ENCODE measurements at places on chromosomes 5 and 9.

DNA sequence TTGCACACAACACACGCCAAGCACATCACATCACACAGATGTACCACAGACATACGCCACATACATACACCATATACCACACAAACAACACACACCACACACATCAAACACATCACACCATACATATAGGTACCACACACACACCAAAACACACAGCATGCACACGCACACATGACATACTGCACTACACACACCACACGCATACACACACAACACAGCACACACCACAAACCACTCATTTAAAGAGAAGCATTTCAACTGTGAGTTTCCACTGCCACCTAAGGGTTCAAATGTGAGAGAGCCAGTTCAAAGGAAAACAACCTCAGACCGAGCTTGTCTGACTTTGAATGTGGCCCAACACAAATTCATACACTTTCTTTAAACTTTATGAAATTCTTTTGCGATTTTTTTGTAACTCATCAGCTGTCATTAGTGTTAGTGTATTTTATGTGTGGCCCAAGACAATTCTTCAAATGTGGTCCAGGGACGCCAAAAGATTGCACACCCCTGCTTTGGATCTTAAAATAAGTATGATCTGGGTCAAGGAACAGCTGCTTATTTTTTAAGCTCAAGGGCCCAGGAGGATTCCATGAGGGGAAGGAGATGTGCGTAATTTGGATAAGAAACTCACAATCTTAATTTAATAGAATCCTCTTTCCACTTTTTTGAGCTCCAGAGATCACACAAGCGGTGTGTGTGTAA is 494.6 kb downstream of the GADD45G start:
- DNase-seq = no peak

GRCh38 chr5:16712178-16712577 is 95.4 kb upstream of the RETREG1 start:
- DNase-seq = no peak

DNA sequence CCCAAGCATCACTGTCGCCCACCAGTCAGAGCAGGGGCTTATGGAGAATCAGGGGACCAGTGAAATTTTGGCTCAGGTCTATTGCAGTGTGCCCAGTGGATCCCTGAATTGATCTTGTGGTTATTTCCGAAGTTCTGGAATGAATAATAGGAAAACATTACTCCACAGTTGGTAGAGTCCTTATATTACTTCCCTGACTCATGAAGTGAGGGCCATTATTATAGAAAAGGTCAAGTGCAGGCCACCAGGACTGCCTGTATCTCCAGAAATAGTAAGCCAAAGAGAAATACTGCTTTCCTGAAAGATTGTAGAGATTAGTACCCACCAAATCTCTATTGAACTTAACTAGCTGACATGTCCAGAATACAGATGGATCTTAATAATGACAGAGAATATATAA is 335.0 kb downstream of the NPR3 start:
- DNase-seq = no peak

GRCh38 chr9:82130331-82131042 is 141.9 kb downstream of the SPATA31D1 start:
- no peak for DNase-seq

DNA sequence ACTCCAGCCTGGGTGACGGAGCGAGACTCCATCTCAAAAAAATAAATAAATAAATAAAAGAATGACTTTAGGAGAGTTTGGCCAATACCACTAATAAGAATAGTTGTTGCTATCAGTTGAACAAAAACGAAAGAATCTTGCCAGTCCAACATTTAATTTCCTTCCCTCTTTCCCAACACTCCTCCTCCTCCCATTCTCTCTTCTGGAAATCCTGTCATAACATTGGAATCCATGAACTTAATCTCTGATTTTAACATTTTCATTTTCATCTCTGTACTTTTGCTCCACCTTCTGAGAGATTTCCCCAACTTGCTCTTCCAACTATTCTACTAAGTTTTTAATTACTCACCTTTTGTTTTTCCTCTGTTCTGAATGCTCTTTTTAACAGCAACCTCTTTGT is 42.8 kb upstream of the CDK20 start:
- DNase-seq = no peak

DNA sequence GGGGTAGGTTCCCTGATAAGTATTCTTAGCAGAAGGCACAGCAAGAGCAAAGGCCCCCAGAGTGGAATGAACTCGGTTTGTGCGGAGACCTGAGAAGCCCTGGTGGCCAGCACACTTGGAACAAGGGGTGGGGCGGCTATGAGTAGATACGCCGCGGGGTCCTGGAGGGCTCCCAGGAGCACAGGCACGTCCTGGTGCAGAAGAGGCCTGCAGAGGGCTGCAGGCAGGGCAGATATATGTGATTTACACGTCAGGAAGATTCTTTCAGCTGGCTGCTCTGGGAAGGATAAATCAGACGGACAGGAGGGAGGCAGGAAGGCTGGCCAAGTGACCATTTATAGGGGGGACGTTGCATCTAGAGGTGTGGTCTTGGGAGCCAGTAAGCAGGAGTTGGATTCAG is 70.2 kb upstream of the ATG10 start:
- no peak for DNase-seq

- no peak for DNase-seq
Observed at GRCh38 chr5:96654209-96654608, 8.0 kb upstream of the CAST start.

GRCh38 chr9:96720435-96720834 is 57.5 kb downstream of the ZNF510 start:
- DNase-seq = no peak

DNA sequence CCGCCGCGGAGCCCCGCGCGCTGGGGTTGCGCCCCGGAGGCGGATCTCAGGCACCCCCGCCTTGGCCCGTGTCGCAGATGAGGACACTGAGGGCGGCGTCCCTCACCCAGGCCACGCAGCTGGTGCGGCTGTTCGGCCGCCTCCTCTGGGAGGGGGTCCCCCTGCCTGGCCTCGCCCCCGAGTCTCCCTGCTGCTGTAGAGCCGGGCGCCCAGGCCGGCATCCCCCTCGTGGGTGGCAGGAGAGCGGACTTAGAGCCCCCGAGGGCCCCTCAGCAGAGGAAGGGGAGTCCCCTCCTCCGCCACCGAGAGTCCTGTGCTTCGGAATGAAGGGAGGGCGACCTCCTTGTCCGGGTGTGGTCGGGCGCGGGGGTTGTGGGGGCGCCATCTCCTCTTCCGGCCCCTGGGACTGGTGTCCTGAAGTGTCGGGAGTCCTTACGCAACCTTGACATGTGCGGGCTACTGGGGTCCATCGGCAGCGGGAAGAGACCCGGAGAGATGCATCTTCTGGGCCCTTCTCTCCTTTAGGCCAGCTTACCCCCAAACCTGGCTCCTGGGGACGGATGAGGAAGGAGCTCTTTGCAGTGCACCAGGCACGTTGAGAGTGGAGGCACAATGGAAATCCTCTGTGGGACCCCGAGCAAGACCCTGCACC is 11.7 kb upstream of the EXOSC2 start:
- DNase-seq = peak; percentile 41

- no peak for DNase-seq
Observed at GRCh38 chr9:113992994-113993393, 85.1 kb downstream of the AMBP start.

GRCh38 chr5:76521240-76521758 is 101.9 kb downstream of the F2RL2 start:
- no peak for DNase-seq

GRCh38 chr5:110092955-110093785 is 403.4 kb downstream of the MAN2A1 start:
- DNase-seq = no peak

DNA sequence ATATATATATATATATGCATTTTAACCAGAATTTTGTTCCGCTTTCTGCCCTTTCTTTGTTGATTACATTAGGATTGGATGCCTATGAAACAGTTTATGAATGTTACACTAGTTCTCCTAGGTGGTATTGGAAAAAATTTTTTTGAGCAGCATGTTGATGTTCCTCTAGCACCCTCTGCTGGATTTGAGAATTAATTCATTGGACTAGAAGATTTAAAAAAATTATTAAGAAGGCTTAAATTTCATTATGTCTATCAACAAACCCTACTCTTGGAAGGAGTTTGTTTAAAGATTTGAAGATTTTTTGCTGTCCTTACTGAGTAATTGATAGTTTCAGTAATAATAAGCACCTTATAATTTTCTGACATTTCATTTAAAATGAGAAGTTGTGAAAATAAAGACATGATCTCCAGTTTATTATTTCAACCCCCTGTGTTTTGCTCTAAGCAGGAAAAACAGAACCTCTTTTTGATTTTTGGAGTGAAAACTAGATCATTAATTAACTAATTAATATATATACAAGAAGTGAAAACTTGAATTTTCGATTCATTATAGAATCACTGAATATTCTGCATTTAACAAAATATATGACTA is 89.6 kb downstream of the CCDC171 start:
- no peak for DNase-seq

DNA sequence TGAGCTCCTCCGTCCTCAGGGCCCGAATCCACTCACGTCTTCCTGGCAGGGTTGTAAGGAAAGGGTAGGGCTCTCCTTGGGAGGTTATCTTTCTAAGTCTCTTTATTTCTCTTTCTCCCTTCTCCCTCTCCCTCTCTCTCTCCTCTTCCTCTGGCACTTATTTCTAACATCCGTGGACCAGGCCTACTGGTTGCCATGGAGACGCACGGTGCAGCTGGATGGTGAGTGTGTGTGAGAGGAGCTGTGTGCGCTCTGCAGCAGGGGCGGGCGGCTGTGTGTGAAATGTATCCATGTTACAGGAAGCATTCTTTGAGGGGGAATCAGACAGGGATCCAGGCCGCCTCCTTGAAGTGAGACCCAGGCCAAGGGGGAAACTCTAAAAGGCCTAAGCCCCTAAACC is 32.2 kb downstream of the PCDH1 start:
- DNase-seq = no peak

DNA sequence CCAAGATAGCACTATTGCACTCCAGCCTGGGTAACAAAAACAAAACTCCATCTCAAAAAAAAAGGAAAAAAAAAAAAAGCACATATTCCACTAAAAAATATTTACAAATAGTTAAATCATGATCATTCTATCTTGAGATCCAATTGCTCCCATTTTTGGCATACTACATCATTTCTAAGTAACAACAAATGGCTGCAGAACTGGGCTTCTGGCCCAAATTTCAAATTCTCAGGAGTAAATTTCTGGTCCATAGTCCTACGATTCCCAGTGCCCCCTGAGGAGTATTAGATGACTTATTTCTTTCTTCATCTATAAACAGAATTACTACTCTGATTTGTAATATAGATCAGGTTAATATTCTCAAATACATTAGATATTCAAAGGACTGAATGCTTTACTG is 62.1 kb downstream of the CEMIP2 start:
- no peak for DNase-seq

Measured in colonic mucosa (tissue), 4 donors.